Thyroid gland (tissue), 4 donors: ENCODE measurements at places on chromosomes 5 and 9. TPM values are rescaled to one million over a fixed set of nuclear protein-coding genes. Genes with fewer than 3 reads are reported as not detected.

DNA sequence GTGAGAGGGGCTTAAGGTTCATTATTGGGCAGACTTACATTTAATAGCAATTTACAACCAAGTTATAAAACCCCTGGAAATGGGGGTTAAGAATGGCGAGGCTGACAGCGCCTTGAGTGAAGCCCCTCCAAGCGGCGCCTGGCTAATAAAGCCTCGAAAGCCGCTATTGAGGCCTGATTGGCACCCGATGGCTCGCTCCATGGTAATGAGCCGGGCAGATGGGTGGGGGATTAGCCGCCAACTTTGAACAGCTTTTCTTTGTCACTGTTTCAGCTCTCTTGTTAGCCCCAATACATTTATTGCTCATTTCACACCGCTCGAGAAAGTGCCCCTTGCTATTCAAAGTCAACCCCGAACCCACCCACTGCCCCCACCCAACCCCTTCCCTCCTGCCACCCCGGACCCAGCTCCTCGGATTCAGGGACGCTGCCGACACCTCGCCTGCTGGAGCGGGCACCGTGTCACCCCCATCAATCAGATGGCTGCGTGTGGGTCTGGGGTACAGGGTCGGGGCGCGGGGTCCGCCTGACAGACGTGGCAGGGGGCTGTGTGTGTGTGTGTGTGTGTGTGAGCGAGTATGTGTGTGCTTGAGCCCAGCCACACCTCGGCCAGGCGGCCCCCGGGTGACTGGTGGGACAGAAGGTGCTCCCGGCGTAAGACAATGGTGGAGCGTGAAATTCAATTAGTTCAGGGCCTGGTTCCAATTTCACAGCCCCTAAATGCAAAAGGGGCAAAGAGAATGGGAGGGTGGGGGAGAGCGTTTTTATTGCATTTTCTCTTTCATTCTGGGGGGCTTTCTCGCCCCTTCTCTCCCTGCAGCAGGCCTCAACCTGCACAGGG, 34.2 kb downstream of the ASS1 start:
- H3K4me3 ChIP-seq: no peak overlapping the region
- H3K27ac ChIP-seq: no peak overlapping the region
- no peaks in the 10 kb centered on the region for H3K27me3 ChIP-seq
- H3K36me3 ChIP-seq: peaks cover 8% of the 10 kb centered on the region

- no peaks in the 10 kb centered on the region for H3K27me3 ChIP-seq
- DNase-seq: no peak
- peaks cover 17% of the 10 kb centered on the region for H3K4me1 ChIP-seq
- H3K4me3 ChIP-seq: no peak overlapping the region
- H3K27ac ChIP-seq: peak overlapping the region; percentile 87
These were observed 29.0 kb upstream of the SSBP2 start for GRCh38 chr5:81779916-81780266.

MYOZ3 gene
- 0.13 TPM for total RNA-seq

ZNF354C gene
- 15.9 TPM for total RNA-seq

DNA sequence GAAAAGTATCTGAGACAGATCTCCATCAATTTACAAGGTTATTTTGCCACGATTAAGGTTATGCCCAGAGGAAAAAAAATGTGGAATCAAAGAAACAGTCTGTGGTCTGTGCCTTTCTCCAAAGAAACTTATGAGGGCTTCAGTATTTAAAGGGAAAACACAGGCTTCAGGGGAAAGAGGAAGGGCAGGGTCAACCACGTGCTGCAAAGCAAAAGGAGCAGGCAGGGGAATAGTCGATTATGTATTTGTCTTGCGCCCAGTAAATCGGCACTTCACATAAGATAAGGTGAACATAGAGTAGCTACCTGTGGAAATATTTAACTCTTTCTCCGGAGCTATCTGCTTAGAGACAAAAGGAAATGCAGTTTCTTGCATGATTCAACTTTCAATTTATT, 343.7 kb downstream of the RAB3C start:
- no peak overlapping the region for H3K27ac ChIP-seq
- no peaks in the 10 kb centered on the region for H3K4me1 ChIP-seq
- DNase-seq: no peak
- H3K4me3 ChIP-seq: no peak overlapping the region
- H3K27me3 ChIP-seq: no peaks in the 10 kb centered on the region

GRCh38 chr5:72451741-72452505, 55.3 kb downstream of the ZNF366 start:
- peak overlapping the region; percentile 84 for H3K27ac ChIP-seq
- H3K4me1 ChIP-seq: peaks cover 27% of the 10 kb centered on the region
- H3K27me3 ChIP-seq: no peaks in the 10 kb centered on the region
- no peak overlapping the region for H3K4me3 ChIP-seq
- peak; percentile 24 for DNase-seq

SPINK13 gene
- not detected for total RNA-seq

FBP2 gene
- not detected for total RNA-seq

DNA sequence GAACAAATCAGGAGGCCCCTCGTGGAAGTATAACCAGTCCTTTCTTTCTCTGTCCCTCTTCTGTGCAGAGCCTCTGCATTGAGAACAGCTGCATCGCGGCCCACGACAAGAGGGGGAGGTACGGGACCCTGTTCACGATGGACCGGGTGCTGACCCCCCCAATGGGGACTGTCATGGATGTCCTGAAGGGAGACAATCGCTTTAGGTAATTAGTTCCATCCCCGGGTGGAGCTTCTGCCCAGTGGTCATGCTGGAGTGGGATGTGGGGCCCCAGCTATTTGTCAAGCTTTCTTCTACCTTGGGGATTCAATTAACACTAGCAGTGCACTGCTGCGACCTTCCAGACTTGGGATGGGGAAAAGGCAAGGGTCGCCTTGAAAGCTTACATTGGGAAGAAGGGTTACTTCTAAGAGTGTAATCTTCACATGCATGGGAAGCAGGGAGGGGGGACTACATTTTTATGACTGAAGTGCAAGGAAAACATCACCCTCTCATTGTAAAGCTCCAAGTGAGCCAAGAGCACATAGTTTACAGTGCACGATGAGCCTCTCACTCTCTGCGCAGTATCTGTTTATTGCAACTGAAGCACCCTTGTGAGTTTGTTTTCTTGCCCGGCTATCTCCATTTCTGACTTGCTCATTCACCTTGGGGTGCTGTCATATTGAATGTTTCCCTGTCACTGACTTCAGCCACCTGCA, 27.0 kb downstream of the TGFBI start:
- no peaks in the 10 kb centered on the region for H3K36me3 ChIP-seq
- no peaks in the 10 kb centered on the region for H3K27me3 ChIP-seq
